ENCODE measurements at places on chromosomes 13 and 19. TPM values are rescaled to one million over a fixed set of nuclear protein-coding genes. Genes with fewer than 3 reads are reported as not detected.
A peak's percentile ranks its signal among the peaks of the same experiment; 100 is the strongest.

Gene SCN1B
- 0.90 TPM for total RNA-seq

Gene NLRP4
- total RNA-seq, result not detected

Gene CLEC4G
- not detected for total RNA-seq

Gene SLC6A16
- 1.1 TPM for total RNA-seq

Gene PTGIR
- total RNA-seq, result 45.4 TPM

Gene KCTD15
- total RNA-seq, result 8.3 TPM

GRCh38 chr19:49987159-49987698 lies 26.3 kb upstream of the SIGLEC11 start:
- peaks cover 14% of the 10 kb centered on the region for H3K4me1 ChIP-seq
- H3K27ac ChIP-seq, result no peak overlapping the region
- DNase-seq, result peak; percentile 93
- H3K4me3 ChIP-seq, result no peak overlapping the region
- peaks cover 20% of the 10 kb centered on the region for H3K36me3 ChIP-seq

DNA sequence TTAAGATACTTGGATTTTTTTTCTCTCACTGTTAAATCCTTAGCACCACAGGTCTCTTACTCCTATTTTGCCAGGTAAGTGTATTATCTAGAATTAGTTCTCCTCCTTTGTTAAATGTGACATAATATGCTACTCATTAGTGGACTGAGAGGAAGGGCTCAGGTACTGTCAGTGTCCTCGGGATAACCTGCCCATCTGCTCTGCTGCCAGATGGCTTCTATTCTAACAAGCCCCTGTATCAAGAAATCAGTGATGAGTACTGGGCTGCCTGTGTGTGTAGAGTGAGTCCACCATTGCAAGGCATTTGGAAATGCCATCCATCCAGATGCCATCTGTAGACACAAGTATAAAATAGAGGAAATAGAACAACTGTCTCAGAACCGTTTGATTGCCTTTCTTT lies 209.6 kb downstream of the ATP8A2 start:
- H3K36me3 ChIP-seq, result no peaks in the 10 kb centered on the region
- H3K27ac ChIP-seq, result no peak overlapping the region
- no peak for DNase-seq
- peaks cover 4% of the 10 kb centered on the region for H3K27me3 ChIP-seq
- no peak overlapping the region for H3K4me3 ChIP-seq

DNA sequence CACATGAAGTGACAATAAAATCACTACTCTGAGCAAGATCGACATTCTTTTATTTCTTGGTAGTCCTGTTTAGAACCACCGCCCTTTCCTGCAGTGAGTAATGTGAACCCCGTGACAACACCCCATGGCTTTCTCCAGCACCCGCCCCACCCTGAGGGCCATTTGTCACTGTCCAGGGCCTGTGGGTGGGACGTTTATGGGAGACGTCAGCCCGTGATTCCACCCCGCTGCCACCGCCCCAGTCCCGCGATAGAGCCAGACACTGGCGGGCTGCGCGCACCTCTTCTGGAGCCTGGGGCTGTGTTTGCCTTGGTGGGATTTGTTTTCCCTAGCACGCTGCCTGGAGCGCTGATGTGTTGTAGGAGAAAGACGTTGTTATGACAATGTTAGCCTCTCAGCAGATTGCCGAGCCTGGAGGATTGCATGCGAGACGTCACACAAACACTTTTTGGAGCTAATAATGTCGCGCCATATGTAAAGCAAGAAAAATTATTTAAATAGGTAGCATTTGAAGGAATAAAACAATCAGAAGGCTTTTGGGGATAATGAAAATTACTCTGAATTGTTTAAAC lies 263.7 kb downstream of the TEX29 start:
- DNase-seq, result no peak
- no peak overlapping the region for H3K27ac ChIP-seq
- H3K4me3 ChIP-seq, result no peak overlapping the region
- no peaks in the 10 kb centered on the region for H3K4me1 ChIP-seq
- no peaks in the 10 kb centered on the region for H3K36me3 ChIP-seq
- H3K27me3 ChIP-seq, result no peaks in the 10 kb centered on the region

GRCh38 chr19:4380254-4380727 lies 20.1 kb downstream of the SH3GL1 start:
- no peaks in the 10 kb centered on the region for H3K27me3 ChIP-seq
- peaks cover 60% of the 10 kb centered on the region for H3K4me1 ChIP-seq
- H3K4me3 ChIP-seq, result peak overlapping the region; percentile 71
- peak overlapping the region; percentile 87 for H3K27ac ChIP-seq
- peak; percentile 75 for DNase-seq

GRCh38 chr13:108272333-108272732 lies 2.8 kb downstream of the TNFSF13B start:
- no peak overlapping the region for H3K4me3 ChIP-seq
- no peak for DNase-seq
- H3K36me3 ChIP-seq, result no peaks in the 10 kb centered on the region

GRCh38 chr19:15194938-15195337 lies 5.9 kb downstream of the NOTCH3 start:
- H3K27me3 ChIP-seq, result peaks cover 52% of the 10 kb centered on the region
- no peak overlapping the region for H3K4me3 ChIP-seq
- H3K27ac ChIP-seq, result no peak overlapping the region
- H3K4me1 ChIP-seq, result peaks cover 9% of the 10 kb centered on the region
- peak; percentile 20 for DNase-seq

- no peak overlapping the region for H3K27ac ChIP-seq
- peaks cover 14% of the 10 kb centered on the region for H3K36me3 ChIP-seq
- no peak for DNase-seq
Observed at GRCh38 chr19:46838160-46838559, 12.5 kb downstream of the AP2S1 start.

DNA sequence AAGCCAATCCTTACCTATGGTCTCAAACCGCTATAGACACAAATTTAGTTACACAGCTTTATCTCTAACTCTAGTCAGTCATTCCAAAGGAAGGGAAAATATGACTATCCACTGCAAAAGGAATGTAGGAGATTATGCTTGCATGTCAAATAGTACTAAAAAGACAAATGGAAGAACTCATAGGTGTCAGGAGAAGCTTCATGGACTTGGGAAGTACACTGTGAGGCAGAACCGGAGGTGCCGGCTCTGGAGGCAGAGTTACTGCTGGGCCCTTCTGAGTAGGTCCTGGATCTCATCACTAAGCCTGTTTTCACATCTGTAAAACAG lies 97.5 kb downstream of the FOXO1 start:
- no peaks in the 10 kb centered on the region for H3K27me3 ChIP-seq
- peaks cover 91% of the 10 kb centered on the region for H3K4me1 ChIP-seq
- DNase-seq, result no peak
- peak overlapping the region; percentile 31 for H3K27ac ChIP-seq
- no peak overlapping the region for H3K4me3 ChIP-seq

- no peaks in the 10 kb centered on the region for H3K36me3 ChIP-seq
- no peak overlapping the region for H3K4me3 ChIP-seq
- H3K27ac ChIP-seq, result no peak overlapping the region
- H3K27me3 ChIP-seq, result no peaks in the 10 kb centered on the region
- no peak for DNase-seq
Observed at GRCh38 chr19:7897292-7897691, 6.4 kb upstream of the MAP2K7 start.

DNA sequence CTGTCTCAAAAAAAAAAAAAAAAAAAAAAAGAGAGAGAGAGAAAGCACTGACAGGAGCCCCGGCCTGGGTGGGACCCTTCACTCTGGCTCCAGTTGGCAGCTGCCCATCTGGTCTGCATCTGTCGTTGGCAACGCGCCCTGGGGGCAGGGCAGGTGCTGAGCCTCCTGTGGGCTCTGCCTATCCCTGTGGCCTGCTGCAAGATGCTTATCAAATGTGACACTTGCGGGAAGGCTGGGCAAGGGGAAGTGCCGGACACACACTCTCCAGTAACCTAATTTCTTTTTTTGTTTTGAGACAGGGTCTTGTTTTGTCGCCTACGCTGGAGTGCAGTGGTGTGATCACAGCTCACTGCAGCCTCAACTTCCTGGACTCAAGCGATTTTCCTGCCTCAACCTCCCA lies 10.7 kb upstream of the KPTN start:
- H3K27ac ChIP-seq, result no peak overlapping the region
- peaks cover 3% of the 10 kb centered on the region for H3K4me1 ChIP-seq
- H3K4me3 ChIP-seq, result no peak overlapping the region
- H3K36me3 ChIP-seq, result no peaks in the 10 kb centered on the region
- no peaks in the 10 kb centered on the region for H3K27me3 ChIP-seq

- no peaks in the 10 kb centered on the region for H3K4me1 ChIP-seq
- H3K4me3 ChIP-seq, result no peak overlapping the region
- no peak for DNase-seq
Observed at GRCh38 chr13:78254113-78254512, 335.5 kb upstream of the EDNRB start.

GRCh38 chr13:45464141-45464686 lies 525 bp upstream of the COG3 start:
- peak overlapping the region; percentile 93 for H3K4me3 ChIP-seq
- no peak for DNase-seq
- peaks cover 3% of the 10 kb centered on the region for H3K36me3 ChIP-seq
- H3K27ac ChIP-seq, result peak overlapping the region; percentile 95

GRCh38 chr13:73417012-73417615 lies 358.3 kb downstream of the KLF5 start:
- no peak for DNase-seq
- peaks cover 5% of the 10 kb centered on the region for H3K4me1 ChIP-seq
- no peaks in the 10 kb centered on the region for H3K27me3 ChIP-seq
- no peaks in the 10 kb centered on the region for H3K36me3 ChIP-seq
- no peak overlapping the region for H3K4me3 ChIP-seq

GRCh38 chr19:16026131-16026530 lies 50.2 kb upstream of the TPM4 start:
- H3K4me3 ChIP-seq, result no peak overlapping the region
- H3K4me1 ChIP-seq, result peaks cover 9% of the 10 kb centered on the region
- no peak overlapping the region for H3K27ac ChIP-seq
- no peak for DNase-seq
- no peaks in the 10 kb centered on the region for H3K27me3 ChIP-seq
- H3K36me3 ChIP-seq, result no peaks in the 10 kb centered on the region

Data from activated CD8-positive, alpha-beta T cell treated with anti-CD3 and anti-CD28 coated beads for 36 hours (primary cell).